ENCODE measurements at places on chromosomes 1 and 21.

- no peak for DNase-seq
These were observed 22.2 kb downstream of the UBR4 start for GRCh38 chr1:19187852-19188251.

DNA sequence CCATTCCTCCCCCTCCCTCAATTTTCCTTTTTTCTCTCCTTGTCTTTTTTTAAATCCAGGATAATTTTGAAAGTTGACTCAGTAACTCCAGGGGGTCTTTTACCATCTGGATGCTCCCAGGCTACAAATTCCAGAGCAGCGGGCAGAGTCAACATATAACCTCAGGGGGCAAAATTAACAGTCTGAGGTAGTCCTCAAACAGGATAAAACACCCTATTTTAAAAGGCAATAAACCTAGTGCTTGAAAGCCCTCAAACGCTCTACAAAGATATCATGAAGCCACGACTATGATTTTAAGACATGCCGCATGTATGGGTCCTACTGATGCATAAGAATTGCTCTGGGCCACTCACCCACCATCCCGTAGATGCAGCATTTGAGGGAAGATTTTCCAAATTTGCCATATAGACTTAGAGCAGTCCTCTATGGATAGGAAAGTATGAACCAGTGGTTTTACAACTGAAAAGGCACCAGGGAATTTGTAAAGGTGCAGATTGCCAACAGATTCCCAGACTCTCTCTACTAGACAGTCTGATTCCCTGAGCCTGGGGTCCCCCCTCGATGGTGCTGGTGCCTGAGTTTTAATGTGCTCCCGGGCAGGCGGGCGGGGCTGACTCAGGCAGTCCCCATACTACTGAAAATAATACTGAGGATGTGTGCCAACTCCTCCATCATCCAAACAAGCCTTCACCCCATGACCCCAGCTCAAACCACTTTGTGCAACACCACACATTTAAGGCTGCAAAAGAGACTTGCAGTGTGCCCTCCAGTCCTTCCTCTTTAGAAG, 37.2 kb downstream of the PTPN14 start:
- no peak for DNase-seq

GRCh38 chr1:182256931-182257330, 134.7 kb downstream of the GLUL start:
- DNase-seq, result no peak

DNA sequence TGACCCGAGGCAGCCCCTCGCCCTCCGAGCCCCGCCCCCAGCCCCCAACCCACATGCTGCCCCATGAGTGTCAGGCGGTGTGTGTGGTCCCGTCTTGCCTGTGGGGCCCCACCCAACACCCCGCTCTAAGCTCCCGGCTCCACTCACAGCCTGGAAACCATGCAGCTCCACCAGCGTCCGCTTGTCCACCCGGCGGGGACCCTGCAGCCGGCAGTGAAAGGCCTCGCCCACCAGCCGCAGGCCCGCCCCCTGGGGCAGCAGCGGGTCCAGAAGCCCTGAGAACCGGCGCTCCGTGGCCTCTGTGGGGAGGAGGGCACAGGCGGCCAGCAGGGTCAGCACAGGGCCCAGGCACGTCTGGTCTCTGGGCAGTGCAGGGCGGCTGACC, 2.7 kb downstream of the C1QTNF12 start:
- no peak for DNase-seq

- no peak for DNase-seq
These were observed 39.0 kb downstream of the TENT5C start for GRCh38 chr1:117644696-117645311.

GRCh38 chr1:13756557-13757315, 56.7 kb downstream of the PRDM2 start:
- no peak for DNase-seq

GRCh38 chr1:53518775-53519174, 59.6 kb downstream of the DMRTB1 start:
- no peak for DNase-seq

DNA sequence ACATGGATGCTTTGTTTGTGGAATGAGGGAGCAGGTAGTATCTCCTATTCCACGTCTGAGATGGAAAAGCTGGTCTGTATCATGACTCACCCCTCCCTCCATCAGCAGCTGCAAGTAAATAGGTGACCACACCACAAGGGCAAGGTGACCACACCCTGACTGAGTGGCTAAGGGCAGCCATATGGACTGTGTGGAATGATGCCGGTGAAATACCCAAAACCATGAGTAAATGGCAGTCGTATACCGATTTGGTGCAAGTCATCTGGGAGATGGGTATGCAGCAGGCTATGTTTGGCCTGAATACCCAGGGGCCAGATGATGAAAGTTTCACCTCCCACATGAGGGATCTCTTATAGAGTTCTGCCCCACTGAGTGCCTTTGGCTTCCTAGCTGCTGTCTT, 15.8 kb upstream of the UBE2U start:
- DNase-seq, result no peak

DNA sequence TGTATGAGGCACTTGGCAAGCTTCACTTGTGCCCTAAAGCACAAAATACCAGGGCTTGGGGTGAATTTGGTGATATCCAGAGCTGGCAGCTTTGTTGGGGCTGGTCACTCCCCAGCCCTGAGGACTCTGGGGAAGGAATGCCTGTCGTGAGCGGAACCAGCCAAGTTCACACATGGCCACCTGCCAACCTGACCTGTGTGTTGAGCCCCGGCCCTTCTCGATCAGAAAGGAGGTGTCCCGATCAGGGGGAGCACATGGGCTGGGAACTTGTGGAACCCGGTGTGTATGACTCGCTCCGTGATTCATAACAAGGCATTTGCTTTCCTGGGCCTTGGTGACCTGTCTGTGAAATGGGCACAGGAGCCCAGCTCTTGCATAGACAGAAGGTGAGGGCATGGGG, 43.1 kb downstream of the AGPAT3 start:
- no peak for DNase-seq

DNA sequence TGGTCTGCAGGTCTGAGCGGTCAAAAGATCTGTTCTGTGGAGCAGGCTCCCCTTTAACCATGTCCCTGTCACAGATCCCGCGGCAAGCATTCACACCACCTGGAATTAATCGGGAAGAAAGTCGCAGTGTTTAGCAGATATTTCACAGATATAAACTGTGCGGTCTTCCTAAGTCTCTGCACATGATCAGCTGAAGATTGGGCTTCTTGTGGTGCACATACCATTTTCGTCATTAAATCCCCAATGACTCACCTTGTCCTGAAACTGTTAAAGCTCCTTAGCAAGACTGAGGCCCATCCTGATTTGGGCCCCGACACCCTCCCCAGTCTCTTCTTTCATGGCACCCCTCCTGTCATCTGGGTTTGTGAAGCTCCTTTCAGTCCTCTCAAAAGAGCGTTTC, 158.8 kb downstream of the KIF26B start:
- DNase-seq, result no peak

DNA sequence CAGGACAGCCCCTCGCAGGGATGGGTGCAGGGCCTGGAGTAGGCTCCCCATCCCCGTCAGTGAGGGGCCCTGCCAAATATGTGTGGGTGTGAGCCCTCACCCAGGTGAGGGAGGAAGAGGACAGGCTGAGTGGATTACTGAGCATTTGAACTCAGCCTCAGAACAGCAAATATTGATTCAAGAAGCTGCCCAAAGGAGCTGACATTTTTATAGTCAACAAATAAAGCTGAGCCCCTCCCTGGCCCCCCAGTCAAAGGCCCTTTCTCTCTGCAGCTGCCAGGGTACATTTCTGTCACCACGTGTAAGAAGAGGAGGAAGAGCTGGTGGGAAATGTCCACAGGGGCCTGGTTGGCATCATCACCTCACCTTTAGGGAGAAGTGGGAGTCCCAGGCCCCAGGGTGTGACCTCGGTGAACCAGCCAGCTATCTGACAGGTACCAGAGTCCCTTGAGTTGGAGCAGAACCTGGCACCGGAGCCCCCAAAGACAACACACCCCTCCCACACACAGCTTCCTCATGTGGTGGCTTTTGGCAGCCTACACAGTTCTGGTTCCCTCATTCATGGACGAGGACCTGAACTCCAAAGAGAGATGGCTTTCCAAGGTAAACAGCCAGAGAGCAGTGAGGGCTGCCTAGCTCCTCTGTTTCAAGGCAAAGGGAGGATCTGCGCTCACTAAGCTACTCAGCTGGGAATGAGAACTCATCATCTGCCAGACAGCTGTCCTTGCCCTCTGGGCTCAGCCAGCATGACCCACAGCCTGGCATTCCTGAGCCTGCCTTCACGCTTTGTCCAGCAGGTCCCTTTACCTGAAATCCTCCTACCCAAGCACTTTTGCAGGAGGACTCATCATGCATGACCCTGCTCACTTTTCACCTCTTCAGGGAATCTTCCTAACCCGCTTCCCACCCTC, 43.0 kb upstream of the TENT5C start:
- no peak for DNase-seq

DNA sequence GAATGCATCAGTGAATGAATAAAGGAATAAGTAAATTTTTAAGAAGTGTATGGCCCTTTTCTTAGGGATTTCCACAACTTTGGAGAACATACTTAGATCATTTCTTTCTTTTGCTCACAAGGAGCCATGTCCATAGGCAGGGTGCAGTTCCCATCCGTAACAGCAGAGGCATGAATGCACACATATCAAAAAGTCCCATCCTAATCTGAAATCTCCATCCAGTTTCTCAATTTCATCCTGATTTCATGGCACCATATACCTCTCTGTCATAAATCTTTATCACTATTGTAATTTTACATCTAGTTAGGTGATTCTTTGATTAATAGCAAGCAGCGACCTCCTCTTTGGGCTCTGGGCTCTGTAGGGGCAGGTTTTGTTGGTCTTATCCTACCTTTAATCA, 359.2 kb downstream of the RRAGC start:
- DNase-seq, result no peak

GRCh38 chr1:147771226-147772125, 11.1 kb upstream of the GJA5 start:
- no peak for DNase-seq

DNA sequence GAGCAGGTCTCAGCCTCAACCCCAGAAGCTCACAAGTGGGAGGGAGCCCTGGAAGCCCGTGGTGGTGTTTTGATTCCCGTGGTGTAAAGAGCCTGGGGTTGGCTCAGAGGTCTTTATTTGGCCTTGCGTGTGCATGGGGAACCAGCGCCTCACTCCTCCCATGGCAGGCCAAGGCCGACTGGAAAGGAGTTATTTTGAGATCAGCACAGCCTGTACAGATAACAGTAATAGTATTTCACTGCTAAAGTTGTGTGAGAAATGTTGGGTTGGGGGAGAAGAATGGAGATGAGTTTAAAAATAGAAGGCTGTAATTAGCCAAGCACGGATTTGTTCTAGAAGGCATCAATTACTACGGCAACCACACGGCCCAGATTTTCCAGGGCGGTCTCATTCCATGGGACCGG, 186.5 kb downstream of the DYRK1A start:
- DNase-seq, result no peak

- DNase-seq, result no peak
These were observed 171.4 kb upstream of the SNX7 start for GRCh38 chr1:98490099-98490498.

- no peak for DNase-seq
These were observed 345 bp upstream of the ALDH9A1 start for GRCh38 chr1:165698761-165699052.

DNA sequence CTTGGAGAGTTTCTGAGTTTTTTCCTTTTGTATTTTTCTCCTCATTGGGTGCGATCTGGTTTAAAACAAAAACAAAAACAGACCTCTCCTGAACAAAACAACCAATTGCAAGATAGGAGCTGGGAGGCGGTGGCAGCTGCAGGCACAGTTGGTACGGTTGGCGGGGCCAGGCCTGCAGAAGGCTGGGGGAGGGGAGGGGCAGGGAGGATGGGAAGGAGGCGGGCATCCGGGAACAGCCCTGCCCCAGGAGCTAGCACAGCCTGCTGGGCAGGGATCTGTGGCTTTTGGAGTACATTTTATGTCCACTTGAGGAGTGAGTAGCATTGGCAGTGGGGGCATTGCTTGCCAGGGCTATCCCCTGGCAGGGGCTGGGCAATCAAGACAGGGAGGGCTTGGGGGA, 5.2 kb downstream of the CAPN9 start:
- DNase-seq, result peak; percentile 91

DNA sequence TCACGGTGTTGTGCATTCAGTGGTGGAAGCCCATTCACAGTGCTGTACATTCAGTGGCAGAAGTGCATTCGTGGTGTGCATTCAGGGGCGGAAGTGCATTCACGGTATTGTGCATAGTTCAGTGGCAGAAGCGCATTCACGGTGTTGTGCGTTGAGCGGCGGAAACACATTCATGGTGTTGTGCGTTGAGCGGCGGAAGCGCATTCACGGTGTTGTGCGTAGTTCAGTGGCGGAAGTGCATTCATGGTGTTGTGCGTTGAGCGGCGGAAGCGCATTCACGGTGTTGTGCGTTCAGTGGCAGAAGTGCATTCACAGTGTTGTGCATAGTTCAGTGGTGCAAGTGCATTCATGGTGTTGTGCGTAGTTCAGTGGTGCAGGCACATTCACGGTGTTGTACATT, 60.6 kb downstream of the PCNT start:
- DNase-seq, result no peak

GRCh38 chr21:40681164-40681859, 165.6 kb downstream of the DSCAM start:
- peak; percentile 68 for DNase-seq

DNA sequence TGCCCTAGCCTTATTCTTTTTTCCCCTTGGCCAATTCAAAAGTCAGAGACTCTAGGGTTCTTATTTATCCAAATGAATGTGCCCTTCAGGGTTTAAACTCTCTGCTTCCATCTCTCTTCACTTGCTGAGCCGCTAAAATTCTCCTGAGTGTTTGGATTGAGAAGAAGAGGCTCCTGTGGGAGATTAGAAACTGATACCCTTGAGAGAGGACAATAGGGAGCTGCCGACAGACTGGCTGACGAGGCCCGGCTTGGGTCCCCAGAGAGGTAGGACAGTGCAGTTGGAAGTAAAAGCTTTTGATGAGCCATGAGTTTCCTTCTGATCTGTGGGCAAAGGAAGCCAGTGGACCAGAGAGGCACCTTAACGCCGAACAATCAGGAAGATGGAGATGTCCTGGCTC, 41.3 kb upstream of the UBE2U start:
- DNase-seq, result no peak

GRCh38 chr1:154549202-154549770, 9.2 kb downstream of the UBE2Q1 start:
- DNase-seq, result no peak

- DNase-seq, result no peak
These were observed 628.3 kb upstream of the ADGRL2 start for GRCh38 chr1:81172483-81172882.

DNA sequence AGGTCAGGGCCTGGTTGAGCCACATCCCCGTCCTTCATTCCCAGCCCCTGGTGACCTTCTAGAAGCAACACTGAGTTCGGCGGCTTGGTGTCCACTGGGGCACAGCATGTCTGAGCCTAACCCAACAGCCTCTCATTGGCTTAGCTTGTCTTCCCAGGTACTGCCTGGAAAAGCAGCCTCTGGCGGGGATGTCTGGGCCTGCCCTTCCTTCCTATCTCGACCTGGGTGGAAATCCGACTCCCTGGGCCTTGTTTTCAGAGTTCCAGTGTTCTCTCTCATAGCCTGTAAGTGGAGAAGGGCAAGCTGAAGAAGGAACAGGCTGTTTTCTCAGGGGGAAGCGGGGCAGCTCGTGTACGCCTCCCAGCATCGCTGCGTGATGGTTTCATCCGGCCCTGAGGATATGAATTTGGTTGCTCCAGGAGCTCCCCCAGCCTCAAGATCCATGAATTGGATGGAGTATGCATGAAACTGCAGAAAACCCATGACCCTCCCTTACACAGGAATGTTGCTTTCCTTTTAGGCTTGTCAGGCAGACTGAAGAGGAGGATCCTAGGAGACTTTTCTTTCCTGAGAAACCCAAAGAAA, 116.5 kb upstream of the IRF2BP2 start:
- DNase-seq, result no peak

Data from globus pallidus (tissue), 1 donor.